LNCaP clone FGC (cell line): ENCODE measurements at places on chromosomes 1 and 21.
A peak's percentile ranks its signal among the peaks of the same experiment; 100 is the strongest.

- DNase-seq = no peak
These were observed 43.1 kb upstream of the S1PR1 start for GRCh38 chr1:101193733-101194169.

- DNase-seq = no peak
These were observed 52.8 kb downstream of the DUSP10 start for GRCh38 chr1:221689138-221689537.

- DNase-seq = peak; percentile 89
These were observed 35.6 kb upstream of the GRHL3 start for GRCh38 chr1:24283326-24284155.

DNA sequence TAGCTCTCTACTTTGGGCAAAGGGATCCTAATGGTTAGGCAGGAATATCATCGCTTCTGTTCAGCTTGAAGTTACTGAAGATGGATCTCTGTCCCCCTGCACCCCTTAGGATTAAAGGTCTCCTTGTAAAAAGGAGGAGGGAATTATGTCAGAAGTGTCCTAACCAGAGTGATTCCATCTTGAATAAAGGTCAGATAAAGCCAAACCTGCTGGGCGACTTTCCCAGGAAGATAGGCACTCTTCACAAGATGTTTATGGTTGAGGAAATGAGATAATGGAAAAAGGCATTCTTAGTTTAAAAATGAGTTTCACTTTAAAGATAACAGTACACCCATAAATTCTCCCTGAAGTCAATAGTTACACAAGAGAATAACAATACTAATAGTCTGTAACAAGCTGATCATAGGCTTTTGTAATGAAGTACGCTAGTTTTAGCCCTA, 1.7 kb upstream of the NENF start:
- peak; percentile 46 for DNase-seq

- DNase-seq = no peak
These were observed 7.8 kb downstream of the KCNJ15 start for GRCh38 chr21:38264571-38264970.

- no peak for DNase-seq
These were observed 67.6 kb downstream of the USP24 start for GRCh38 chr1:55147524-55147923.

- DNase-seq = no peak
These were observed 95.1 kb downstream of the GPATCH2 start for GRCh38 chr1:217535601-217536377.

- DNase-seq = no peak
These were observed 107.4 kb downstream of the MATN1 start for GRCh38 chr1:30615816-30616590.

DNA sequence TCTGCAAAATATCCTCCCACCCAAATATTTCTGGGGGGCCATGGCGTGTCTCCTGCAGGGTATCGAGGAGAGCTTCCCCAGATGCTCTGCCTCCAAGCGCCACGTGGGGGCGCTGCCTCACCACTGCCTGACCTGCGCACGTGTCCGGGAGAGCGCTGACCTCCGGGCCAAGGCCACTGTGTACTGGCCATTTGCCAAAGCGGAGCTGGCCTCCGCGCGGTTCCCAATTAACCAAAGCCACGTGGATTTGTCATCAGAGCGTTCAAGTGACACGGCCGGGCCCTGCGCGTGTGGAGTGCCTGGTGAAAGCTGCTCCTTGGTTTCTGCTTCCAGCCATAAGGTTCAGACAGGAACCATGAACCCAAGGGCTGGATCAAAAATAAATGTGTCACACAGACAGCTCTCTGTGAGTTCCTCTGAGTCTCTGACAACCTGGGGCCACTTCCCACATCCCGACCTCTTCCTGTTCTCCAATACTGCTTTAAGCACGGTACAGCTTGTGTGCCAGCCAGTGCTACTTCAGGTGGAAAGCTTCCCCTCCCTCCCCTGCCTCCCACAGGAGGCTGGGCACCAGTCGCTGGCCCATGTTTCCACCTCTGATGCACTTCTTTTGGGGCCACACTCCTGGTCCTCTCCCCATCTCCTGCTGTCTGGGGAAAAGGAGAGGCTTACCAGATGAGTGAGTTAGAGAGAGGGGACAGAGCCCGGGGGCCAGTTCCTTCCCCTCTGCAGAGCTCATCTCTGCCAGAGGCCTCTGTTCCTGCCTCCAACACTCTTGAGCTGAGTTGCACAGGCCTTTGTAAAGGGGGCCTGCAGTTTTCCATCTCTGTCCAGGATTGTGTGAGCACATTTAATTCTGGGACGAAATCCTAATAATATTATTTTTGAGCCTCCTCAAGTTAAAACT, 26.1 kb downstream of the ZP4 start:
- peak; percentile 52 for DNase-seq

GRCh38 chr1:40796939-40797667, 13.5 kb downstream of the KCNQ4 start:
- no peak for DNase-seq

DNA sequence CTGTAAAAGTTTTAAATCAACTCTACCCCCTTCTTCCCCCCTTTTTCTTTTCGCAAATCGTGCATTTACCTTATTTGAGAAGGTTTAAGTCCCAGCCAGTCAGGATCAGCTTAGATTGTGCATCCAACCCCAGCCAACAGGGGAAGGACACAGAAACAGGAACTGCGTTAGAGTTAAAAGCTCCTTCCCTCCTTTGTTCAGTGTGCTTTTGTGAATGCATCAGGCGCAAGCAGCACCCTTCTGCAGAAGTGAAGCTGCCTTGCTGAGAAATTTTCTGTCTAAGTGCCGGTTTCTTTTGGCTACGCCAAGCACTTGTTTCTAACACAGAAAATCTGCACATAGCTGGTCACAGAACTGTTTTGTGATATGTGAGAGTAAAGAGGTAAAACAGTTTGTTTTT, 56.2 kb upstream of the PRRC2C start:
- no peak for DNase-seq

GRCh38 chr1:101188331-101188730, 48.5 kb upstream of the S1PR1 start:
- DNase-seq = no peak

DNA sequence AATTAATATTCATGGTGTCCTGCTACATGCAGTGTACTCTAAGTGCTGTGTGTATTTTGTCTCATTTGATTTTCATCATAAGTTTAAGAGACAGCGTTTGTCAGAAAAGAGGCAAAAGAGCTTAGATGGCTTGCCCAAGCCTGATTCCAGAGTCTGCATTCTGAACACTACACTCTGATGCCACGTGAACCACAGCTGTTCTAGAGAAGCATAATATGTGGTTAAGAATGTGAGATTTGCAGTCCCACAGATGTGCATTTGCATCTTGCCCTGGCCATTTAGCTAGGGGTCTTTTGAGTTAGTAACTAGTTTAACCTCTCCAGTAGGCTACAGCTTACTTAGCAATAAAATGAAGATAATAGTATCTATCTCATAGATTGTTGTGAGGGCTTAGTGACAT, 9.2 kb upstream of the GADD45A start:
- no peak for DNase-seq

- DNase-seq = no peak
These were observed 55.2 kb downstream of the SLC9A1 start for GRCh38 chr1:27099587-27100334.
